AG04450 (cell line): ENCODE measurements at places on chromosomes 16 and 17.

DNA sequence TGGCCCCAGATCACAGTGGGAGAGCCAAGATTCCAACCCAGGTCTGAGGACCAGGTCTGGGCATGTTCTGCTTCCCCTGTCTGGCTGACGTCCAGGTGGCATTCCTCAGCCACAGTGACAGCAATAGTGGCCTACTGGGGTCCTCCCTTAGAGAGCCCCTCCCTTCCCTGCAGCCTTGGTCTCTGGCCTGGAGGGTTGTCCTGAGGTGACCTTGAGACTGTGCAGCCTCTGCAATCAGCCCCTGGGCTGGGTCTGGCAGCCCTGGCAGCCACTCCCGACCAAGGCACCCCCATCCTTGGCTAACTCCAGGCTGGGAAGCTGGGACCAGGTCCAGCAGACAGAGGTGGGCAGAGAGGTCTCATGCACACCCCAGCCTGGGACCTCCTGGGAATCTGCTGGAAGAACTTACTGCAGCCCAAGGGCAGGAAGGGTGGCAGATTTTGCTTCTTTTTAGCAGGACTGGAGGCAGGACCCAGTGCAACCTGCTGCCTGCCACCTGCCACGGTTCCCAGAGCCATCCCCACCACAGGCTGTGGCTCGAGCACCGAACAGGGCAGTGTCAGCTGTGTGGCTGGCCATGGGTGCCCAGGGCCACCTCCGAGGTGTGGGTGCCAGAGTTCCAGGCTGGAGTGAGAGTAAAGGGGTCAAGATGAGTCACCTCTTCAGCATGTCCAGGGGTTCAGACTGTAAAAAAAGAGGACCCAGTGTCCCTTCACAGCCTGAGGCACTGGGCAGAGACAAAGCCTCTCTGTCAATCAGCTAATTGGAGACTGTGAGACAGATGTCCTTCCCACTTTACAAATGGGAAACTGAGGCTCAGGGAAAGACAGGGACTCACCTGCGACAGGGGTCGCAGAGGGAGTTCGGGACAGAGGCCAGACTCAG, 12.6 kb downstream of the GRB7 start:
- DNase-seq: no peak

- no peak for DNase-seq
Measured at GRCh38 chr16:5412731-5413130, 315.1 kb upstream of the EEF2KMT start.

DNA sequence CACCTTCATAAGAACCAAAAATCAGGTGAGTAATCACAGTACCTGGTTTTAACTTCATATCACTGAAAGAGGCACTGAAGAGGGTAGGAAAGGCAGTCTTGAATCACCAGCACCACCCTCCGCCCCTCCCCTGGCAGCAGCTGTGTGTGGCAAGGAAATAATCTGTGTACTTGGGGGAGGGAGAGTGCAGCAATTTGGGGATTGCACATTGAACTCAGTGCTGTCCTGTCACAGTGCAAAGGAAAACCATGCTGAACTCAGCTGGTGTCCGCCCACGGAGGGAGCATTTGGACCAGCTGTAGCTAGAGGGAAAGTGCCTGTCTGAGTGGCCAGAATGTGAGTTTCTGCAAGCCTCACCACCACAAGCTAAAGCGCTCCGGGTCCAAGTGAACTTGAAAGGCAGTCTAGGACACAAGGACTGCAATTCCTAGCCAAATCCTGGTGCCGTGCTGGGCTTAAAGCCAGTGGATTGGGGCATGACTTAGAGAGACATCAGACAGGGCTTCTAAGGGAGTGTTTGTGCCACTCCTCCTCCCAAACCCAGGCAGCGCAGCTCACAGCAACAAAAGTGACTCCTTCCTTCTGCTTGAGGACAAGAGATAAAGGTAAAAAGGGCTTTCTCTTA, 39.7 kb upstream of the ALDH3A1 start:
- no peak for DNase-seq

DNA sequence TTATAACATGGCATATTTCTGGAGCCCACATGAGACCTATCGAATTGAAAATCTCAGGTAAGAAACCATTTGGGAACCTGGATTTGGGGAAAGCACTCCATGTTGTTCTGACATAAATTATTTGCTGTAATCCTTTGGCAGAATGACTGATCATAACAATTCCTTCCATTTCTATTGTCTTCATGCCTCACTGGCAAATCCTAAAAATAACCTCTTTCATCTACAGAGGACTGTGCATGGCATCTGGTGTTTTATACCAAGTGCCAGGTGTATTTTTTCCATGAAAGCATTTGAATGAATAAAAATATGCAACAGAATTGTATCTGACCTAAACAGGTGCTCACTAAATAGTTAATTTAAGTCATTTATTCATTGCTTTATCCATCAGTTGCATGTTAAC, 33.7 kb upstream of the COQ7 start:
- DNase-seq: no peak

DNA sequence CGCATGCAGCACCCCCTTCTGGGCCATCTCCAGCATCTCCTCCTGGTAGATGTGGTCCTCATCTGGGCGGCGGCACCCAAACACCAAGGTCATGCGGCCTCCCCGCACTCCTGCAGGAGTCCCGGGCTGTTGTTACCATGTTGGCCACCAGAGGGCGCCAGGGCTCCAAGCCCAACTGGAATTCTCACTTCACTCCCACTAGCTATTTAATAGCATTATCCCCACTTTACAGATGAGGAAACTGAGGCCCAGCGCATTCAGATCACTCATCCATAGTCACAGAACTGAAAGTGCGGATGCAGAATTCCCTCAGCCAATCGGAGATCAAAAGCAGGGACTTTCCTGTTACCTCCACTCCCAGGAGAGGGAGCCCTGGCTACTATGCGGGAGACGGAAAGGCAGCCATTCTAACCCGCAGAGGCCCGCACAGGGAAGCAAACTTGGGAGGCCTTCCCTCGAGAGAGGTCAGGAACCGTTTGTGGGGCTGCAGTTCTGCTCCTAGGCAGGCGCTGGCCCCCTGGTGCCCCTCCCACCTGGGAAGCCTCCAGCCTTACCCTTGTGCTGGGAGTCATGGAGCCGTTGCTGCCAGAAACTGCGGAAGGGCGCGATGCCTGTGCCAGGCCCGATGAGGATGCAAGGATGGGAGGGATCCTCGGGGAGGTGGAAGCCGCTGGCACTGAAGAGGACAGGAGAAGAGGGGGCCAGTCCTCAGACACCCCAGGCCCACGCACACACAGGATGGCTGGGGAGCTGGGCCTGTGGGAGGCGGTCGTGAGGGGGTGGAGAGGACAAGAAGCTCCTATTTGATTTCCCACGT, 40.1 kb downstream of the NOS2 start:
- DNase-seq: no peak

DNA sequence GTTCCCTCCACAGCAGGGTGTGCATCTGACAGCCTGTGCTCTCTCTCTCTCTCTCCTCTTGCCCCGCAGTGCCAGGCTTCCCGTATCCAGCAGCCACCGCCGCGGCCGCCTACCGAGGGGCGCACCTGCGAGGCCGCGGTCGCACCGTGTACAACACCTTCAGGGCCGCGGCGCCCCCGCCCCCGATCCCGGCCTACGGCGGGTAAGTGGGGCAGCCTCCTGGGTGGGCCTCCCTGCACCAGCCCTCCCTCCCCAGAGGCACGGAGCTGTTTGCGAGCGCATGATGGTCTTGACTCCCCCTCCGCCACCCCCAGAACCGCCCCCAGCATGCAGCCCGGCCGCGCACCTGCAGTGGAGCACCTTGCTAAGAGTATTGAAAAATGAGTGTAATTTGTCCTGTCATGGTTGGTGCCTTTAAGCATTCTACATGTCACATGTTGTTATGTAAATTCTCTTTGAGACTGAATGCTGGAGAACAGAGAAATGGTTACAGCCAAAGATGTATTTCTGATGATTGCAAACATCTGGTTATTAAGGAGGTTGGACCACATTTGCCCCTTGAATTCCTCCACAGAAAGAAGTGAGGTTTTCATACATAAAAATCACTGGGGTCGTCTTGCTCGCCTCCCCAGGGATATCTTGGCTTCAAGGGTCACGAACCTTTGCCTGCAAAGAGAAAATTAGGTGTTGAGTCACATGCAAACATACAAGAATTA, 321.3 kb downstream of the RBFOX1 start:
- no peak for DNase-seq

DNA sequence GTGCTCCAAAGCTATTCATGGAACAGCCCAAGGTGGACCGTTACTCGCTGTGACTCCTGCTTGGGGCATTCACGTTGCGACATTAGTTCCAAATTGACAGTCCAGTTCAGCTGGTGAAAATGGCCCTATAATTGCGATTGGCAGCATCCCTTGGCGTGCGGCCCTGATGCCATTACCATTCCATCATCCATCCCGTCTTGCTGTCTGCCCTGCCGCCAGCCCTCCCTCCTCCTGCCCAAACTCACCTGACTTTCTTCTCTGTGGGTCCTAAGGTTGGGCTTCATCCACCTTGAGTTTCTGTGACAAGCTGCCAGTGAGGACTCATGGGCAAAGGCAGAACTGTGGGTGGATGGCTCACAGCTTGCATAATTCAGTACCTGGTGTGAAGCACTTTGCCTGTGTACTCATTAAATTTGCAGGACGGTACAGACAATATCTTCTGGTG, 104.6 kb downstream of the RPTOR start:
- DNase-seq: no peak

DNA sequence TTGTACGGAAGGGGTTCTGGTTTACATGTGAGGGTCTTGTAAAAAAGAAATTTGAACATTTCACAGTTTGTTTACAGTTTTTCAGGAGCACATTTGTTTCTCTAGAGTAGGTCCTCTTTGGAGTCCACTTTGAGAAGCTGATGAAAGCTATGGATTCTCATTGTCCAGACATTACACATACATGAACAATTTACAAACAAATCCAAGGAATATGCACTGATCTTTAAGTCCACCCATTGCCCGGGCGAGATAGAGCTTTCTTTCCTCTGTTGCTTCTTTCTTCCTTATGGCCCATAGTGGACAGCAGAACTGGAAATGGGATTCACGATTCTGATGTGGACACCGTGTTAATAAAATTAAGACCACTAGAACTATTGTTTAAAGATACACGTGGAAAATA, 1.9 kb downstream of the DCAF7 start:
- DNase-seq: peak; percentile 13
